ENCODE measurements at places on chromosomes 3 and 15.

DNA sequence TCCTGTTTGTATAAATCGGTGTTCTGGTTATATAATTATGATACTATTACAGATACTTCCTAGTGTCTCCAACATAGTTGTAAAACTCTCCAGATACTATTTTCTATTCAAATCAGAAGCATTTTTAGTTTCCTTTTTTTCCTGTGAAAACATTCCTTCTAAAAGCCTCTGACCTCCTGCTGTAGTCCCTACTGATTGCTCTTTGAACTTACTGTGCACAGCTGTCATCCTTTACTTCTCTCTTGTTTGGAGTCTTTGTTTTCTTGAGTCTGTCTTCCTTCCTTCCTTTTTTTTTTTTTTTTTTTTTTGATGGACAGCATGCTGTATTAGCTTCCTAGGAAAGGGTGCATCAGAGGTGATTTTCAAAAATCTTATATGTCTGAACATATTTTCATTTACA, 28.9 kb downstream of the NR2C2 start:
- DNase-seq: no peak

GRCh38 chr3:110178965-110179364, 841.6 kb upstream of the DPPA4 start:
- DNase-seq: no peak

- no peak for DNase-seq
These were observed 12.5 kb downstream of the SPINK8 start for GRCh38 chr3:48320996-48321395.

DNA sequence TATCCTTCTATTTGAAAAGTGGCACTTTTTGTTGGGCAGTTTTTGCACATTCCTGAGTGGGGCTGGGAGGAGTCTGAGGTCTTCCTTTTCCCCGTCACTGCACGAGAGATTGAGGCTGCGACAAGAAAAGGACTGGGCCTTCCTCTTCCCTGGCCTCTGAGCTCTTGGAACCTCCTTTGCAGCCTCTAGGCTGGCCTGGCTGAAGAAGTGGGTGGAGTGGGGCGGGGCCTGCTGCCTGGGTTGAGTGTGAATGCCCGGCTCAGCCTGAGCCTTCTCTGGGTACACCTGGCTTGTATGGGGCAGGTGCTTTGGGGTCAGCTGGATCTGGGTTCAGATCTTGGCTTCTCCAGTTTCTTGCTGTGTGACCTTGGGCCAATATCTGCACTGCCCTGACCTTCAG, 43.1 kb downstream of the PLXNA1 start:
- DNase-seq: no peak

DNA sequence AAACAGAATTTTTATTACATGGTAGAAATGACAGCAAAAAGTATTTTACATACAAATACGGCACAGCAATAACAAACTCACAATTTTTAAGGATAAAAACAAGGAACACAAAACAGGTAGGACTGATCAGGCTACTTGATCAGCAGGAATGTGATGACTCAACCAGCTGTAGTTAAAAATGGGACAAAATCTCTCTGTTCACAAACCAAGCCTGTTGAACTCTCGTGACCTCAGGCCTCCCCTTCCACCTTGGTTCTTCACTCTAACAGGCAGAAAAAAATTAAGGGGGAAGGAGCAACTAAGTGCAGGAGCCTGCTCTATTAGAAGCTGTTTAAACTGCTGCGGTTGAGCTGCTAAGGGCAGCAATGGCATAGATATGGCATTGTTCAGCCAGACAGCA, 18.7 kb downstream of the FBXL22 start:
- no peak for DNase-seq

GRCh38 chr3:57743496-57743895, 12.6 kb upstream of the SLMAP start:
- no peak for DNase-seq

DNA sequence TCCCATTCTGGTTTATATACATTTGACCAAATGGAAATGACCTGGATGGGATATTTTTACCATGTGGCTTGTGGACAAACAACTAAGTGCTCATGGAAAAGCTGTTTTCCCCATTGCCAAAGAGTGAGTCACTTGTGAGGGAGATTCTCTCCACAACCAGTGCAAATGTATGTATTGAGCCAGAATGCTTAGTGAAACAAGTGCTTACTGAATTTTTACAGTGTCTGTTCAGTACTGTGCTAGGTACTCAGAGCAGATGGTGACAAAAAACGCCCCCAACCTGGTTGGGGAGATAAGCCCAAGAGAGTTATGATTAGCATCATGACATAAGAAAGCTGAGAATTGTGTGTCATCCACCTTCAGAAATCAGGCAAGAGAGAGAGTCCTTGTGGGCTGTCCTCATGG, 2.3 kb downstream of the CHP1 start:
- no peak for DNase-seq

DNA sequence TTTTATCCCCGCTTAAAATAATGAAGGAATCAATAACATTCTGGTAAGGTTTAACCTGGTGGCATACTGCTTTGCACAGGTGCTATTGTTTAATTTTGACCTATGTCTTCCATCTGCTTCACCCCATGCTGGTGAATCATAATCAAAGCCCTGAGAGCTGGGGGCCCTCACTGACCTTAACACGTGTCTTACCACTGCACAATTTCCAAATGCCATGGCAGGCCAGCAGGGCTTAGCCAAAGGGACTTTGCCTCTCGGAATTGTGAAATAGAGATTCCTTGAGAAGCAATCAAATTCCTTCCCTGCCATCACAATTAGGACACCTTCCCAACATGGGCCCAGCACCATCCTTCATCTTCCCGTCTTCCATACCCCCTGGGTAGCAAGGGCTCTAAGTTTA, 242.6 kb upstream of the THBS1 start:
- no peak for DNase-seq

GRCh38 chr3:45120359-45121158, 25.6 kb downstream of the CDCP1 start:
- DNase-seq: no peak
